ENCODE measurements at places on chromosomes 16 and 17.
A peak's percentile ranks its signal among the peaks of the same experiment; 100 is the strongest.

- peak; percentile 67 for DNase-seq
Measured at GRCh38 chr17:79951361-79952264, 84.1 kb downstream of the TBC1D16 start.

DNA sequence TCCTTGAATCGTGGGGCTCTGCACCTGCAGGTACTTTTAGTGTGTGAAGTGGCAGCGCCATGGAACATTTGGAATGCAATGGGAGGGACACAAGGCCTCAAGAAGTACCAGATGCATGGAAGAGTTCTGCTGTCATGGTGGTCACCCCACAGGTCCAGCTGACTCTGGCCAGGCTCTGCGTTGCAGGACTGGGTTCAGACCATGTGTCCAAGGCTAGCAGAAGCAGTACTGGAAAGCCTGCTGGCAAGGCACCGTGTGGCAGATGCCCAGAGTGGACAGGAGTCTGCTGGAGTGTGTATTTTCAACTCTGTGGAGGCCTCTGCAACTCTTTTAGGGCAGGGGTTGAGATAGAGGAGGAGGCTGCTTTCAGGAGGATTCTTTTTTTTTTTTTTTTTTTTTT lies 2.1 kb downstream of the PIPOX start:
- no peak for DNase-seq

DNA sequence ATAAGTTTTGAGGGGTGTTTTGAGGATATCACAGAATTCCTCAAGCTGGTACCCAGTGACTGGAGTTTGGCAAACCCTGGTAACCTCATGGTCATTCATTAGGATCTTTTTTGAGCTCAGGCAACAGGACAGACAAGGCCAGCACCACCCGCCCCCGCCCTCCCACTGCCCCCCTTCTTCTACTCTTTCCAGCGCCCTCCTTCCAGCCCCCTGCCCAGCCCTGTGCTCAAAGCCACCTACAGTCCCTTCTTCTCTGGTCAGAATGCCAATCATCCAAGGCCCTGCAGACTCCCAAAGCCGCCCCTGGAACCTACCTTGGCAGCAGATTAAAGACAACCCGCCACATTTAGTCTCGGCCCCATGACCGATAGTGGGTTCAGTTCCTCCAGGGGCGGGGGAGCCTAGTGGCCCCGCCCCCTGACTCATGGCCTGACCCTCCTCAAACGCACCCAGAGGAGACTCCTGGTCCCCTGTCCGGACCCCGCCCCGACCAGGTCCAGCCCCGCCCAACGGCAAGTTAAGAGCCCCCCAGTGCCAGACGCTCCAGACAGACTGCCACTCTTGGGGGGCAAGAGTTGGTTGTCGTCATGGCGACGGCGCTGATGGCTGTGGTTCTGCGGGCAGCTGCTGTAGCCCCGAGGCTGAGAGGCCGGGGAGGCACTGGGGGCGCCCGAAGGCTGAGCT lies at the start of gene NAGS:
TSS of gene NAGS (plus strand) at position 546 of the 684 bp plus-strand sequence. CDS start at position 588, 42 bp downstream.
- no peak for DNase-seq

DNA sequence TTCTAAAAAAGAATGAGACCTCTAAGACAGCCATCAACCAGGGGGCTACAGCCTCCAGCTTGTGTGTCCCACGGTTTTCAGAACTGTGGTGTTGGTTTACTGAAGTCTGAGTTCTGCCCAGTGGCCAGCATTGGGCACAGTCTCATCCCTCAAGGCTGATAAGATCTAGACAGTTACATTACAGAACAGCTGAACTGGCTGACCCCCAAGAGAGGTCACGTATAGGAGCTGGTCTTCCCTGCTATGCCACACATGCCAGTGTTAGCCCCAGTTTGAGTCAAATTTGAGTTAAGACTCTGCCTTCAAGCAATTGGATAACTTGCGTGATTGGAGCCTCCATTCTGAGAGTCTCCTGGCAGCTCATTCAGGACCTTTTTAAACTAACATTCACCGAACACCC lies 14.8 kb upstream of the NUP93 start:
- no peak for DNase-seq
